ENCODE measurements at places on chromosomes 5 and 9.
A peak's percentile ranks its signal among the peaks of the same experiment; 100 is the strongest.

DNA sequence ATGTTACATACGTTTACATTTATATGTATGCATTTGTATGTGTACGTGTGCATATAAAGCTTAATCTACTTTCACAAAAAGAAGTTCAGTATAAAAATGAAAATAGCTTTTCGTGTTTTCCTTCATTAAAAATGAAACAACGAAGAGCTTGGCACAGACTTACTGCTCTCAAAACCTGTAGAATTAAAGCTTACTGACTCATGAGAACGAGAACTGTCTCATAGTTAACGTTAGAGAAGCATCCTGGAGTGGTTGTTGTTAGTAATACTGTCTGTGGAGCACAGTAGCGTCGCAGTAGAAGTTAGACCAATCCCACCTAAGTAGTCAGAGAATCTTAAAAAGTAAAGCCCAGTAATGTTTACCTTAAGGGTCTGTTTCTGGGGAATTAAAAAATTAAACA lies 1.3 kb downstream of the MAT2B start:
- DNase-seq: peak; percentile 34

DNA sequence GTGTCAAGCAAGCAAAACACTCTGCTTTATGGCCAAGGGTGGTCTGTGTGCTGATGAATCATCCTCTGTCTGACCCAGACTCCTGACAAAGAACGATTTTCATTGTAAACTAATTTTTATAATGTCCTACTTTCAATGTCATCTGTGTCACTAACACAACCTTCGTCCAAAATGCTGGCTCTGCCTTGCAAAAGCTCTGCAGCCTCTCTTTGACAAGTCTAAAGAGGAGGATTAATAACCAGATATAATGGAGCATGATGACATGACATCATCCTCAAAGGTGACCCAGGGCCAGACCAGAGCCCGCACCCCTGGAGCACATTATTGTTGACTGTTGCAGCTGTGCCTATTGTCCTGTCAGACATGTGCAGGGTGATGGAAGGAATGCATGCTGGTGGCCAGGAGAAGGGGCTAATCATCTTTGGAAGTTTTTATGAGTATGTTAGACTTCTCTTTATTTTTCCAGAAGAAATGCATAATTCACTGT lies 589.4 kb downstream of the NR2F1-AS1 start:
- DNase-seq: no peak

- no peak for DNase-seq
Measured at GRCh38 chr5:81495286-81495685, 101.4 kb upstream of the ACOT12 start.

DNA sequence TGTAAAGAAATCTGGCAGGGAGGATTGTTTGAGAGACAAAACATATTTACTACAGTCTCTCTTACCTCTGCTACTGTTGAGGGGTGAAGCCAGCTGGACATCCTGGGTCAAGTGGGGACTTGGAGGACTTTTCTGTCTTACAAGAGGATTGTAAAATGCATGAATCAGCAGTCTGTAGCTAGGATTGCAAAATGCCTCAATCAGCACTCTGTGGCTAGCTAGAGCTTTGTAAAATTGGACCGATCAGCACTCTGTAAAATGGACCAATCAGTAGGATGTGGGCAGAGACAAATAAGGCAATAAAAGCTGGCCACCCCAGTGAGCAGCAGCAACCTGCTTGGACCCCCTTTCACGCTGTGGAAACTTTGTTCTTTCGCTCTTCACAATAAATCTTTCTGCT lies 995.8 kb upstream of the CDH6 start:
- no peak for DNase-seq

GRCh38 chr5:31853398-31854135 lies 214.6 kb downstream of the PDZD2 start:
- no peak for DNase-seq

DNA sequence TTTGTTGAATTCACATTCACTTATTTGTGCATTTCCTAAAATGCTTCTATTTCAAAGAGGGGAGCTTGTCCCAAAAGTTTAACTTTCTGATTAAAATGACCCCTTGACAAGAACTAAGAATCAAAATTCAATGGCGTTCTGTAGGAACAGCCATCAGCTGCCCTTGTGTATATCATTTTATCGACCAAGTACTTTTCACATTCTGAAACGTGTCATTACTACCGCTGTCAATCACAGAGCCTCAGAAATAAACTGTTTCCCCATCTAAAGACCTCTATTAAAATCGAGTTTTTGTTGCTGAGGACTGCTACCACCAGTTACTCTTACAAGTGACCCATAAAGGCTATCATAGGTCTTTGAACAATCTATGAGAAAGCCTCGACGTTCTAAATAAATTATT lies 1.6 kb upstream of the FOXD1 start:
- DNase-seq: no peak

GRCh38 chr5:56532466-56532865 lies 282.9 kb upstream of the MAP3K1 start:
- DNase-seq: no peak

DNA sequence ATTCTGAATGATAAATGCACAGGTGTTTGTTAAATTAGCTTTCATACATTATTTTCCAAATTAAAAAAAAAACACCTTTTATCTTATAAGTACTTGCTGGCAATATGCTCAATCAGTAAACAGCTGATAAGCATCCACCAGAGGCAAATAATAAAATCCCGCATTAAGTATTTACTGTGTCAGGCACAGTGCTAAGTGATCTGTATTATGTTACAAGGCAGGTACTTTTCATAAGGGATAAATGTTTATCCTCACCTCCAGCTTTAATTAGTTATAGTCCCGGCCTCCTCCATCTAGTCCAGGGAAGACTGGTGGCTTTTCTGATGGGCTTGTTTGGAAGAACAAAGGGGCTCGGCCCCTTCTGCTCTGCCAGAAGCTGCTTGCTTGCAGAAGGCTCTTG lies 40.1 kb downstream of the PFDN1 start:
- DNase-seq: no peak

Data from KBM-7 (cell line).